ENCODE measurements at places on chromosomes 7 and 10.
A peak's percentile ranks its signal among the peaks of the same experiment; 100 is the strongest.

DNA sequence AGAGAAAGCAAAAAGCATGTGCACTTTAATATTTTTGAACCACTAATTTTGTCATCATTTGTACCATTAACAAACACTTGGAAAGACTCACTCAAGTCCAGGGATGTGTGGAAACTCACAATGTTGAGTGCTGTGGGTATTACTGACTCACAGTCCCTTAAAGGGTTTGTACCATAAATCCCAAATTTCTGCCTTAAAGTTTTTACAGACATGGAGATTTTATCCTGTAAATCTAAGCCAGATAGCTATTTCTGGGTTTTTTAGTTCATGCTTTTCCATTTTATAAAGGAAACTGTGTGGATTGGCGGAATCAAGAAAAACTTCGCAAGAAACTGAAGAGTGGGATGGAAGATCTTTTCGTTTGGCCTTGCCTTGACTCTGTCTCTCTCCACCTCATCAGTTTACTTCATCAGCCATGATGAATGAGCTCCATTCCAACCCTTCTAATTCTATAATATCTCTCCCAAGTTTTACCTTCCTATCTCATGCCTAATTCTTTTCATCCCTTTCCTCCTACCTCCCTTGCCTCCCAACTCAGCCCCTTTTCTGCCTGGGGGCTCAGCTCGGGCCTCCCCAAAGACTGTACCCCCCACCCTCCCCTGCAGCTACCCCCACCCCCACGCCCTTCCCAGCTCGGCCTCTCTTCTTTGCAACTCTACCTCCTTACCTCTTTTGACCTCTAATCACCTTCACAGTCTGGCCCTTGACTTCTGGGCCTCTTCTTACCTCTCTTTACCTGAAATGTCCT is 218.5 kb upstream of the MKLN1 start:
- DNase-seq: no peak

DNA sequence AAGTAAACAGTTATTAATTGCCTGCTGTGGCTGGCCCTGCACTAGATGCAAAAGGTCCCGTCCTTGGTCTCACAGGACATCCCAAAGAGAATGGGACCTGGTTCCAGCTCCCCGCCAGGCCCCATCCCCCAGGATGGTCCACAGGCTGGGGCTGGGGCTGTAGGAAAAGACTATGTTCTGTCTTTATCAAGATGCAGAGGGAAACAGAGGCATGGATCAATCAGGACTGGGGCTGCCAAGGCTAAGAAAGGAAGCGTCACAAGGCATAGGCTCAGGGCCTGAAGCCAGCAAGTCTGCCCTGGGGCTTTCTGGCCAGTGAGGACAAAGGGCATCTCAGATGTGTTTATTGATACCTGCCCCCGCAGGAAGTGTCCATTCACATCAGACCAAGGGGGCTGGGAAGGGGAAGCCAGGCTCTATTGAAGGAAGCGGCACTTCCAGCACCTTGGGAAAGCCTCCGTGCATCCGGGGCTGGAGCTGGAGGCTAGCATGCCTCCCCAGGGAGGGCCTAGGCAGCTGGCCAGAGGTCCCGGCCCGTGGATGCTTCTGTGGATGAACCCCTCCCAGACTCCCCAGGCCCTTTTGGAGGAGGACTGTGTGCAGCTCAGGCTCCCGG is 5.8 kb downstream of the VSIR start:
- DNase-seq: no peak

- DNase-seq: no peak
Measured at GRCh38 chr7:72230281-72230680, 181.9 kb downstream of the CALN1 start.

DNA sequence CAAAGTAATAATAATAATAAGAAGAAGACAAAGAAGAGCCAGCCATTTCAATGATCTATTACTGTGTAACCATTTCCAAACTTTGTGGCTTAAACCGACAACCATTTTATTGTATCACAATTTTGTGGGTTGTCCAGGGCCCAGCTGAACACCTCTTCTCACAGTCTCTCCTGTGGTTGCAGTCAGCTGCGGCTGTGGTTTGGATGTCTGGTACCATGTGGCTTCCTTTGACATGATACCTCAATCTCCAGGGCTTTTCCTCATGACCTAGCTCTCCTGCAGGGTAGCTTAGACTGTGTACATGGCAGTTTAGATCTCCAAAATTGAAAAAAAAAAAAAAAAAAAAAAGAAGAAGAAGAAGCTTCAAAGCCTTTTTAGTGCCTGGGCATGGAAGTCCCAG is 72.6 kb upstream of the NFKB2 start:
- peak; percentile 1 for DNase-seq

- no peak for DNase-seq
Measured at GRCh38 chr7:84422790-84423189, 228.2 kb upstream of the SEMA3A start.

DNA sequence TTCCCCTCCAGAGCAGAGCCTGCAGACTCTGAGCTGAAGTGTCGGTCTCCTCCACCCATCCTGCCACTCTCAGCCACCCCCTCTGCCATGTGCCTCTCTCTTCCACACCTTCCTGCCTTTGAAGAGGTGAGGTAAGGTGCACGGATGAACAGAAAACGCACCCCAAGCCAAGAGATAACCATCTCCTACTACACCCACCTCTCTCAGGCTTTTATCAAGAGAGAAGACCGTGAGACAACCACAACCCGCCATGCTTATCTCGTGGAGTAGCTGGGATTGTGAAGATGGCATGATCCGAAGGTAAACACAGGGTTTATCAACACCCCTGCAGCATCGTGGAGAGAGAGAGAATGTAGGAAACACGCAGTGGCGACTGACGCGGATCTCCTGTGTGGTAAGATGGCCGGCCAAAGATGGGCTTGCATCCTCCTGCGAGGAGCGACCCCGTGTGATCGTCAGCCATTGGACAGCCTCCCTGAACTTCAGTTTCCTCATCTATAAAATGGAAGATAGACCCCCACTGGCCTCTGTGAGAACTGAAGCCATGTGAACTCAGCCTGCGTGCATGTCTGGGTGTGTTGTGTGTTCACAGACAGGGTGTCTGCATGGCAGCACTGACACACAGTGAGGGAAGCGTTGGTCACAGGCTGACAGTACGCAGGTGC is 219.0 kb downstream of the DIP2C start:
- DNase-seq: no peak

- DNase-seq: no peak
Measured at GRCh38 chr7:28481091-28481926, 69.0 kb downstream of the CREB5 start.

- DNase-seq: no peak
Measured at GRCh38 chr10:52313933-52314821, at the start of gene DKK1. Gene DKK1 (plus strand): TSS chr10:52314281. CDS start chr10:52314435, 154 bp downstream.

- no peak for DNase-seq
Measured at GRCh38 chr7:37441816-37442215, 6.8 kb downstream of the ELMO1 start.

DNA sequence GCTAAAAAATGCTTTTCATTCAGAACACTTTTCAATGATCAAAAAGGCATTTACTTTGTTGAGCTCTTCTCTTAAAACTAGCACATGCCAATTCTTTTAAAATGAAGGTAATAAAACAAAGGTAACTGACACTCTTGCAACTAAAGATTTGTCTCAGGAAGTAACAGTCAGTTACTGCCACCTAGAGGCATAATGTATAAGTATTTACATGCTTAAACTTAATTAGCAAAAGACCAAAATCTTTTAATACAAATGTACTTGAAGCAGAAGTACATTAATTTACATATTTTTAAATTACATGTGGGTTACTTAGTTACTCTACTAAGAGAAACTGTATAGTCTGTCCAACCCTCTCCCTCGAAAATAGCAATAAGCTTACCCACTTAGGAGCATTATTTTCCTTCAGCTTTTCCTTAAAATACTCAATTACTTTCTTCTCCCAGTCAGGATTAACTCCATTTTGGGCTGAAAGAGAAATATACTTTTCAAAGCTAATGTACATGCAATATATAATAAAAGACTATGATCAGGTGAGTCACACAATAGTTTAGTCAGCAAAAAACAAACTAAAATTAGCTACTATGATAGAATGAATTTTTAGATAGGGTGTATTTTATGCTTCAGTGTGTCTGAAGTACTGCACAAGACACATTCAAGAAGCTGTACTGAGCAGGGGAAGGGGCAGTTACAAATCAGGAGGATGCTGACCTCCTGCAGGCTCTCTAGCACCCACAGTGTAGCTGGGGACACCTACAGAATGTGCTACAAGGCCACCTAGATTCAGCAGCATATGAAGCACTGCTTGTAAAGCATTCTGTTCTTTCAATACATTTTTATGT is 13.0 kb downstream of the MCMBP start:
- DNase-seq: no peak

DNA sequence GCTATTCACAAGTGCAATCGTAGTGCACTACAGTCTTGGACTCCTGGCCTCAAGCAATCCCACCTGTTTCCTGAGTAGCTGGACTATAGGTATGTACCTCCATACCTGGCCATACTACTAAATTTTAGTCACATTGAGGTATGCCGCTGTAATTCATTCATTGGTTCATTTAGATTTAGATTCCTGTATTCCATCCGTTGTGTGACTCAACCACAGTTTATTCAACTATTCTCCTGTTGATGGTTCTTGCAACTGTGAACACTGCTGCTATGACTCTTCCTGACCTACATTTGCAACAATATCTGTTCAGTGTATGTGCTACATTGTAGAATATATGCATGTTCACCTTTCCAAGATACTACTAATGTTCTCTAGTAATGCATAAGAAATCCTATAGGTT is 8.0 kb upstream of the ZCCHC24 start:
- no peak for DNase-seq

- DNase-seq: no peak
Measured at GRCh38 chr7:130667593-130668257, 823 bp downstream of the COPG2 start.

- no peak for DNase-seq
Measured at GRCh38 chr10:88157981-88158465, 294.6 kb downstream of the PTEN start.

DNA sequence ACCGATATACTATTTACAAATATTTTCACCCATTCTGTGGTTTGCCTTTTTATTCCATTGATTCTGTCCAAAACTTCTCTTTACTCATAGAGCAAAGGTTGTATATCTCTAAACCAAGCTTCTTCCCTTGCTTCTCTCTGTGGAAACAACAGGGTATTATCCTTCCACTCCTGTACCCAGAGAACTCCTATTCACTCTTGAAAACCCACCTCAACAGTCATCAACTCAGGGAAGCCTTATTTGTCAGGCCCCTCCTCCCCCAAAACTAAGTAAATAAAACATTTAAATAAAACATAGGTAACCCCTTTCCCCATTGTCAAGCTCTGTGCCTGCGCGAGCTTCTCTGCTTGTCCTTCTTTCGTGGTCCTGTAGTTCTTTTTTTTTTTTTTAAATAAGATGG is 44.6 kb downstream of the GTF2IRD1 start:
- no peak for DNase-seq

DNA sequence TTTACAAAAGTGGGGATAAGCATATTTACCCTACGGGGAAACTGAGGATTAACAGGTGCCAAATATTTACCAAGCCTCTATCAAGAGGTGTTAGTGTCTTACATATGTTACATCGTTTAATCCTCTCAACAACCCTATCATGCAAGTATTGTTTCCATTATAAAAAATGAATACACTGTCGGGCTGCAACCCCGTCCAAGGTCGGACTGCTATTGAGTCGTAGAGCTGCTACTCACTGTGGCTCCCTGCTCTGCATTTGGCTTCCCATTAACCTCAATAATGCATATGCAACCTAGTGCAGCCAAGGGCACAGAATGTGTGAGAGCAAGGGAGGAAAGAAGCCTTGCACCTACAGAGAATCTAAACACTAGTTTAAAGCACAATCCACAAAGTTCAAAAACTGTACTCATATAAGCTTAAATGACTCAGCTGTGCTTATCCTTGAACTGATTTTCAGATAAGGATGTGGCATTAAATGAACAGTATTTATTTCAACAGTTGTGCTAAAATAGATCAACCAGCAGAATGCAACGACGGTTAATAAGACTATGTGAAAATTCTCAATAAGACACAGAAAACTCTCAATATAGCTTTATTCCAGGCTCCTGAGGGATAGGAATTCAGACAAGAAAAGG is 49.9 kb downstream of the UBE2H start:
- DNase-seq: no peak

DNA sequence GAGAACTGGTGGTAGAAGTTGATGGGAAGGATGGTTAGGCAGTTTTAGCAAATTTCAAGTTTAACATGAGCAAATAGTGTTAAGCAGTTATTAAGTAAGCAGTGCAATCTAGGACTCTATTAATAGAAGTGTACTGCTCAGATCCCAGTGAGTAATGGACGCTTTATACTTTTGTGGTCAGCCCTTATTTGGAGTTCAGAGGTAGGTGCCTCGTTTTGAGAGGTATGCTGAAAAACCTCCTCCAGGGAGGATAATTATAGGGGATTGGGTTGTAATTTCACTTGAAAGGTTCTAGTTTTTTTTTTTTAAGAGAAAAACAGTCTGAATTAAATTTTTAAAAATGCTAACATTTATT is 33.5 kb upstream of the CCDC7 start:
- no peak for DNase-seq

GRCh38 chr10:99329554-99330346 is 594 bp downstream of the CNNM1 start:
- DNase-seq: no peak

DNA sequence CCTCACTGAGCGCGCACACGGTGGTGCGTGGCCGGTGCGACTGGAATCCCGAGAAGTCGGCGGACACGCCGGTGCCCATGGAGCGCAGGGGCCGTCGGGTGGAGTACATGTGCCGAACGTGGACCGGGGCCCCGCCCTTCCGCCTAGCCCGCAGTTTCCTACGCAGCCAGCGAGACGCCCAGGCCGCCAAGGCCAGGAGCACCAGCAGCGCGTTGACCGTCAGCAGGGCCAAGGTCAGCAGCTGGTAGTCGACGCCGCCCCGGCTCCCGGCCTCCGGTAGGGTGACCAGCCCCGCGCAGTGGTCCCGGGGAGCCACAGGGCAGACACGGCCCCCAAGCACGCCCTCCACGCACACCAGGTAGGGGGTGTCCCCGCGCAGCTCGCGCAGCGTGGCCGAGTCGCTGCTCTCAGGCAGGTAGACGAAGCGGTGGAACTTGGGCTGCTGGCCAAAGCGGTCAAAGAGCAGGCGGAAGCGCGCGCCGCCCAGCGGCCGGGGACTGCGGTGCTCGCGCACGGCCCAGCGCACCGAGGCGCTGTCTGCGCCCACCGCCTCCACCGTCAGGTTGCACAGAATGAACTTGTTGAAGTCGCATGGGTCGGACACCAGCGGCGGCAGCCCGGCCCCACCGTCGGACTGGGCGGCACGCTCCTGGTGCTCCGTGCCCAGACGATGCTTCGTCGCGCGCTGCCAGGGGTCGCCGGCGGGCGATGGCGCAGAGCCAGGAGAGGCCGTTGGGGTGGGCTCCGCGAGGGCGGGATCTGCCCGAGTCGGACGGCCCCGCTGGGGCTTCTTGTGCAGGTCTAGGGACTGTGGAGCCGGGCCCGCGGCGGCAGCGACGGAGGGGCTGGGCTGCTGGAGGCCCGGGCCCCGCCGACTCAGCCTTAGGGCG is 2.2 kb downstream of the TRIL start:
- DNase-seq: no peak

GRCh38 chr7:134750083-134751062 is 29.1 kb upstream of the CALD1 start:
- no peak for DNase-seq

DNA sequence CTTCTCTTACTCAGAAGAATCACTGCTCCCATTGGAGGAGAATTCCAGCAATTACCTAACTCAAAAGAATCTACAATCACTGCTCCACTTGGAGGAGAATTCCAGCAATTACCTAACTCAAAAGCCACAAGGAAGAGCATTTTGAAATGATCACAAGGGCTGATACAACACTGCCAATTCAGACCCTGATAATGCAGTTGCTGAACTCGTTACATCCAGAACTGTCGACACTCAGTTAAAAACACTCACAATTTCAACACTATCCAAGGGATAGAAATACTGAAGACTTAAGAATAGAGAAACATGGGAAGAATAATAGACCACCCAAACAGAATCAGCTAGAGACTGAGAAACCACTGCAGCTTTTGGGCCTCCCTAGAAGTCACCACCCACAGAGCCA is 27.8 kb downstream of the AFAP1L2 start:
- no peak for DNase-seq

Measured in stimulated activated CD8-positive, alpha-beta memory T cell treated with anti-CD3 and anti-CD28 coated beads, Interleukin-15, amount 100 ng/mL, for 4 hours (primary cell).